Iris pigment epithelial cell (primary cell): ENCODE measurements at places on chromosomes 7 and 10.

DNA sequence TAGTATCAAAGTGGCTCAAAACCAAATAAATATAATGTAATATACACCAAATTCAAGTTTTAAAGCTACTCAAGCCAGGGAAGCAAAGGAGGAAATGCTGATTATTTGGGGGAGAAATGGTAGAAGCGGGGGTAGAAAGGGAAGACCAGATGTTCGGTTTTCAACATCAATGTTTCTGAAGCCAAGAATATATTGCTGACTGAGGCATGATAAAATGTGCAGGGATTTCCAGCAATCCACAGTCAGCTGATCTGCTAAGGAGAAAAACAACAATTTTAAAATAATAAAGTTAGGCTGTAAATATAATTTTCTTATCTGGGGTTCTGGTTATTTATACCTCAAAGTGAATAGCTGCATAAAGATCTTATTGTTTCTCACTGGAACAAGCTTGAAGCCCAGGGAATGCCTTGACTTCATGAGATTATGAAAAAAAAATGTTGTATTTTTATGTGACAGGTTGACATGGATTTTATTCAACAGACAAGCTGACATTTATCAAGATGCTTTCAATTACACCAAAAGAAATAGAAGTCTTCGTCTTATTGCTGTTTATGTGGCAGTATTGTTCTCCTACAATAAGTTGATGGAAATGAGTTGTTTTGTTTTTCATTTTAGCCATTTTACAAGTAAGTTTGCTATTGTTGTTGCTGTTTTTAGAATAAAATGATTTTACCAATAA, 28.6 kb upstream of the BMPER start:
- no peak for DNase-seq

- DNase-seq = no peak
Observed at GRCh38 chr10:126140746-126141273, 244.4 kb downstream of the FANK1 start.

GRCh38 chr7:39547336-39547735, 18.9 kb upstream of the YAE1 start:
- no peak for DNase-seq

DNA sequence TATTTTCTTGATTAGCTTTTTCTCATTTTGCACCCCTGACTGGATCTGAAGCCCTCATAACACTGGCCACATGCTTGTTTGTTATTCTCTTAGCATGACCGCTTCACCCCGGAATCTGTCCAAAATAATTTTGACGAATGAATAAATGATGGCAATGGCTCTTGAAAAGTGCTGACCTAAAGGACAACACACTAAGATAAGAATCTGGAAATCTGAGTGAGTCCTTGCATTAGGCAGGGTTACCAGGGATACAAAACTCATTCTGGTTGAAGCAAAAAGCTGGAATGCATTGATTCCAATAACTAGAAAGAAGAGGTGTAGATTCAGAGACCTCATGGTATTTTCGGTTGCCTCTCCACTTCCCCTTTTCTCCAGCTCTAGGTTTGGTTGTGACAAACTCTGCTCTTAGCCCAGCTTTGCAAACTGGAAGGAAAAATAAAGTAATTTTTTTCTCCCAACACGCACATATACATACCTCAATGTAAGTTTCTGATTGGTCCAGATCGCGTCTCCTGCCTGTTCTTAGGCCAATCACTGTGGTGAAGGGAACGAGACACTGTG, 157.4 kb downstream of the SKIDA1 start:
- no peak for DNase-seq

DNA sequence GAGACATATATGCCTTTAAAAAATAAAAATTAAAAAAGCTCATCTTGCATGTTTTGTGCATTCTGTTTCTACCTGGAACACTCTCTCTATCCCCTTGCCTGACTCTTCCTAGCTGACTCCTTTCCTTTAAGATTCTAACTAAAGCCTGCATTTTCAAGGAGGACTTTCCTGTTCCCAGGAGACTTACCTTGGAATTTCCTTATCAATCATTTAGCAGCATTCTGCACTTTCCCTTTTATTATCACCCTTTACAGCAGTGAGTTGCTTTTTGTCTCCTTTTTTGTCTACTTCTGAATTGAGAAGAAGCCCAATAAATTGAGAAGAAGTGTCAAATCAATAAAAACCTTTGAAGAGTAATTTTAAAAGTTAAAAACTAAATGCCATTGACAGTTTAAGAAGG, 142.2 kb upstream of the TMEM196 start:
- DNase-seq = no peak

GRCh38 chr10:78336402-78336791, 302.7 kb downstream of the RPS24 start:
- DNase-seq = peak; percentile 70

DNA sequence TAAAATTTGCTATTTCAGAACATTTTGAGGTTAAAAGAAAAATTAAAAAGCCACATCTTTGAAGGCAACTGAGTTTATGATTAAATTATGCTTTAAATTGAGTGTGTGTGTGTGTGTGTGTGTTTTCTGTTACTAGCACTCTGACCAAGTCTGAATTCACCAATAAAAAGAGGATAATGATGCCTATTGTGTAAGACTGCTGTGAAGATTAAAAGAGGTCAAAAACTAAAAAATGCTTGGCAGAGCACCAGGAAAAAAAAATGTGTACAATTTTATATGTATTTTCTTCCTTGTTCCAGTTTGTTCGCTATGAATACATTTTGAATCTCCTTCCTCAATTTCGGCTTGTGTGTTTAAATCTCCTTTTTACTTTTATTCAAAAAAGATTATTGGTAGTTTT, 316.6 kb upstream of the MAGI2 start:
- peak; percentile 61 for DNase-seq

GRCh38 chr10:44309939-44310761, 74.7 kb downstream of the CXCL12 start:
- no peak for DNase-seq

GRCh38 chr10:60187691-60188090, 202.0 kb downstream of the ANK3 start:
- no peak for DNase-seq

DNA sequence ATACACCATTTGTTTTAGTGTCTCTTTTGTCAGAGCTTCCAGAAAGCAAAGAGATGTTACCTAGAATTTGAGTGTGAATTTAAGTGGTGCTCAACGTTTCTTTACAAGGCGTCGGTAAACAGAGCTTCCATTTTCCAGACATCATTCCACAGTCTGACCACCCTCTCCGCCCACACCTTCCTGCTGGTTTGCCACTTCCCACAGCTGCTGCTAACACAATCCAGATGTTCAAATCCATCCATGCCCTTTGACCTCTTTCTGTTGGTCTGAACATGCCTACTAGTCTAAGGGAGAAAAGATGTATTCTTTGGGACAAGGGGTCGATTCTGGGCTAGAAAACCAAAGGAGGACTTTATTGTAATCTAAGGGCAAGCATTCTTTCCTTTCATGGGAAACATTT, 86.1 kb downstream of the FAM107B start:
- DNase-seq = peak; percentile 39

DNA sequence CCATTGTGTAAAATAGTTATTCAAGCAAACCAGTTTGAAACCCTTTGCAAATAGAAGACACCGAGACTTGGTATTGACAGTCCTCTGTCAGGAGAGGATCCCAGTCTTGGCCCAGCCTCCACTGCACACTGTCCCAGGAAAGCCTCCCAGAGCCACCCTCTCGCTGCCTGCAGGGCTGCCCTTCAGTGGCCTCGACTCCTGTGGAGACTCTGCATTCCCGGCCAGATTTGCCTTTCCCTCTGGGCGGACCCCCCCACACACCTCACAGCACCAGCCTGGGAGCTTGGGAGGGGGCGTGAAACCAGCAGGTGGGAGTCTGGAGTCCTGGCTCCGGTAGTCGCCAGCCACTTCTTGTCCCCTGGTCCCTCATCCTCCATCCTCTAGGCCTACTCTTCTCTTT, 48.7 kb downstream of the GRK5 start:
- no peak for DNase-seq

DNA sequence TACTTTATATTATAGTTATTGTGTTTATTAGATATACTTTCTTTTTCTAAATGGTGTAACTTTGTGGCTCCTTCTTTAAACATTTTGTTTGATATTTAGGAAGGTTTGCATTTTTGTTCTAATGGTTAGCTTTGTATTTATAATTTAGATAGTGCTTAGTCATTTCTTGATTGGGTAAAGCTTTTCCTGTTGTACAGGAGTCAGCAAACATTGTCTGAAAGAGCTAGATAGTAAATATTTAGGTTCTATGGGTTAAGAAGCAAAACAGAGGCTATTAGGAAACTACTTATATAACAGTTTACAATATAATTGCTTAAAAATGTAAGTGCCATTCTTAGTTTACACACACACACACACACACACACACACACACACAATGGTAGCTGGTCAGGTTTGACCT, 70.6 kb upstream of the CCDC6 start:
- peak; percentile 16 for DNase-seq

DNA sequence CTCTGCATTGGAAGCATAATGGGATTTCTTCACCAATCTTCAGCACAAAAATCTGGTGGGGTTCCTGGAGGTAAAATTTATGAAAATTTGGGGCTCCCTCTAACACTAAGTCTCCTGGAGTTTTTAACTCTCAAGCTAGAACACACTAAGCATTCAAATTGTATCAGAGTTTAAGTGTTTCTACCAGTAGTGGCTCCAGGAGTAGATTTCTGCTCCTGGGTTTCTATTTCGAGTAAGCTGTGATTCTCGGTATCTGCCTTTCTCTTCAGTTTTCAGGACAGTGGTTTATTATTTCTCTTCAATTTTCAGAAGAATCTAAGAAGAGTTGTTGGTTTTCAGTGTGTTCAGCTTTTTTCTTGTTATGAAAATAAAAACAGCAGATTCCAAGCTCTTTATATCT, 566.4 kb upstream of the KCND2 start:
- DNase-seq = no peak

DNA sequence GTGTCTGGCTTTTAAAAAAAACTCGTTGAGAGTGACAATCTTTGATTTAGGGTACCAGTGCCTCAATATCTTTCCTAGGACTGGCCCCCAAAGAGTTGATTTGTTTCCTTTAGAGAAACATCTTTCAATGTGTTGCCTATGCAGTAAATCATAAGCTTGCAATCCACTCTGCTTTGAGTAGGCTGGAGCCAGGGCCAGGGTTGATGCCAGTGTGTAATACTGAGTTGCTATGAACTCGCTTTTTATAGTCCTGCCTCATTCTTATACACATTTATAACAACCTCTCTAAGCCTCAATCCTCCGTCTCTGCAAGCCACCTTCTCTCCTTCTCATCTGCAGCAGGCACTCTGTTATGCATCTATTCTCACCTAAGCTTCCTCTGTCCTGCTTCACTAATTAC, 674.9 kb upstream of the POM121L12 start:
- DNase-seq = no peak

GRCh38 chr7:33089142-33089541, 20.1 kb downstream of the RP9 start:
- DNase-seq = no peak

- DNase-seq = peak; percentile 1
Observed at GRCh38 chr10:133039107-133039802, 48.5 kb upstream of the ADGRA1 start.

- DNase-seq = no peak
Observed at GRCh38 chr10:73376679-73377078, 18.0 kb upstream of the CFAP70 start.

DNA sequence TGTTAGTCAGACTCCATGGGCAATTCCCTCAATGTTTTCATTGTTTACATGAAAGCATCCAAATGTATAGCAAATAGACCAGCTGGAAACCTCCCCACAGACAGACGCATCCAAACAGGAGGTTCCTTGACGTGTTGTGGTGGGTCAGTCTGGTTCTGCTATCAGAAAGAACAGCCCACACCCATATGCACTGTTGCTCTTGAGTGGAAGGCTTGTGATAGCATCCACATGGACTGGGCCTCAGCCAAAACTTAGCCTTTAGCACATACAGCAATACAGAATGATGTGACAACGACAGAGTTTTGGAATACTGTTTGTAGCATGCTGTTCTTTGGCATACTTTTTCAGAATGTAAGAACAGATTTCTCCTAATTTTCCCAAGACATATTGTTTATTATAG, 299.2 kb upstream of the ETV1 start:
- DNase-seq = no peak

DNA sequence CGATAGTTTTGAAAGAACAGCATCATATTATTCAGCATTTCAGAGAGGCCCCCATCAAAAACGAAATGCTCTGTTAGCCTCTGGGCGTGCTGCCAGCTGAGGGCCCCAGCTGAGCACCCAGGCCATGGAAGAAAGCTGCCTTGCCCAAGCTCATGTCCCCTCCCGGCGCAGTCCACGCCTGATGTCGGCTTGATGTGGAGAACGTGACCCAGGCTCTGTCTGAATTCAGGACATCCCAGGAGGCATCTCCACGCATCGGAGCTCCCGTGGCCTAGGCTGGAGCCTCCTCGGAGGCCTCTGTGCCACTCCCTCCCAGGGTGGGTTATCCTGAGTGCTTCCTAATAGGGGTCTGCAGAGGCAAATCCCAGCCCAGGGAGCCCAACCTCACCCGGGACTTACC, 218.3 kb upstream of the AKR1E2 start:
- DNase-seq = no peak

- no peak for DNase-seq
Observed at GRCh38 chr10:119273413-119273812, 66.0 kb downstream of the GRK5 start.

GRCh38 chr7:150973571-150974451, 4.3 kb downstream of the KCNH2 start:
- DNase-seq = no peak
